ENCODE measurements at places on chromosomes 6 and 20. TPM values are rescaled to one million over a fixed set of nuclear protein-coding genes. Genes with fewer than 3 reads are reported as not detected.

DEFB125 gene
- total RNA-seq = not detected

TPD52L2 gene
- 95.0 TPM for total RNA-seq

RALGAPA2 gene
- total RNA-seq = 3.8 TPM

SOX18 gene
- total RNA-seq = under 0.01 TPM

ZSCAN9 gene
- 9.5 TPM for total RNA-seq

SALL4 gene
- total RNA-seq = under 0.01 TPM

PROCR gene
- 125 TPM for total RNA-seq

GDAP1L1 gene
- total RNA-seq = not detected

RIN2 gene
- 49.5 TPM for total RNA-seq

IFNGR1 gene
- 49.7 TPM for total RNA-seq

ANGPT4 gene
- not detected for total RNA-seq

PSORS1C1 gene
- 2.8 TPM for total RNA-seq

LRFN2 gene
- not detected for total RNA-seq

DDX43 gene
- total RNA-seq = 0.32 TPM

COL20A1 gene
- total RNA-seq = not detected

GTSF1L gene
- not detected for total RNA-seq

MTHFD1L gene
- total RNA-seq = 20.1 TPM

THBS2 gene
- 213 TPM for total RNA-seq

FOXO3 gene
- 41.4 TPM for total RNA-seq

LTB gene
- not detected for total RNA-seq

KIF6 gene
- 0.16 TPM for total RNA-seq

COL9A1 gene
- not detected for total RNA-seq
